ENCODE measurements at places on chromosomes 11 and 22.

DNA sequence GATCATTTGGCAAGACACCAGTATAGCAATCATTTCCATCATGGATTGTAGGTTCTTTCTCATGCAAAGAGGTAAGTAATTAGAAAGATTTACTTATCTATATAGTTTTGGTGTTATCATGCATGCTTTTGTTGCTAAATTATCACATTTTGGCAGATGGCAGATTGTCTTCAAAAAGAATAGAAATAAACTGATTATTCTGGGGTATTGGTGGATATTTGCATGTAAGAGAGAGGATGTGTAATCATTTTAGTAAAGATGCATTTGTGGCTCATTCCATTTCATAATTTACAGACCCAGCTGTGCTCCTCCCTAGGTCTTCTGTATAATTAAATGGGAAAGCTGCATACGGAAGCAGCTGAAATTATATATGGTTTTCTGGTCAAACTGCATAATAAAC is 875.7 kb upstream of the ANO3 start:
- no peak for DNase-seq

GRCh38 chr22:38215156-38216038 is 13.6 kb downstream of the MAFF start:
- no peak for DNase-seq

GRCh38 chr11:95829580-95830259 is 39.4 kb downstream of the CEP57 start:
- no peak for DNase-seq

DNA sequence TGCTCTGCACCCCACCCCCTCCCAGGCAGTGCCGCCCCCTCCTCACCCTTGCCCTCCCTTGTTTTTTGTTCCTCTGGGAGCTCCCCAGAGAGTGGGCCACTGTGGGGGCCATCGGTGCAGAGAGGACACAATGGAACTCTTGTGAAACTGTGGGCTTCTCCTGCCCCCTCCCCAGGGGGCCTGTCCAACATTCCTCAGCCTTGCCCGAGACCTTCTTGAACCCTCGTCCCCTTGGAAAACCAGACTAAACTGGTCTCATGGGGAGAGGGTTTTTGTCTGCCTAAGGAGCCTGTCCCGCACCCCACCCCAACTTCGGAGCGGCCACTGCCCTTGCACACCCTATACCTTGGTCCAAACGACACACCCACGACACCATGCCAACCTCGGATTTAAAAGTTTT is 72.2 kb downstream of the TSPAN18 start:
- no peak for DNase-seq

GRCh38 chr22:32747588-32747987 is 53.9 kb upstream of the TIMP3 start:
- no peak for DNase-seq

DNA sequence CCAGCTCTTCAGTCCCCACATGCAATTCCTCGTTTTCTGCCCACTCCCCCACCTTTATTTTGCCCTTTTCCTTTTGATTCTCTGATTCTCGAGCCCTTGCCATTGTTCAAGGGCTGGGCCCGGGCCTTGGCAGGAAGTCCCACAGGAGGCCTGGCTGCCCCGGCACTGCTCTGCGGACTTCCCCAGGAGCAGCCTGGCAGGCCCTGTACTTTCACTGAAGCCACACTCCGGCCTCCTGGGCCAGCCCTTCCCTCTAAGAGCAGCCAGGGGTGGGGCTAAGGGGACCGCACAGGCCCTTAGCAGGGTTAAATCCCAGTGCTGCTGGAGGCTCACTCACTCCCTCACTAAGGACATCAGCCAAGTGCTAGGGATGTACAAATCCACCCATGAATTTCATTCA is 4.1 kb downstream of the LRRC32 start:
- DNase-seq: no peak

- no peak for DNase-seq
Observed at GRCh38 chr11:128187835-128188234, 399.5 kb downstream of the ETS1 start.

DNA sequence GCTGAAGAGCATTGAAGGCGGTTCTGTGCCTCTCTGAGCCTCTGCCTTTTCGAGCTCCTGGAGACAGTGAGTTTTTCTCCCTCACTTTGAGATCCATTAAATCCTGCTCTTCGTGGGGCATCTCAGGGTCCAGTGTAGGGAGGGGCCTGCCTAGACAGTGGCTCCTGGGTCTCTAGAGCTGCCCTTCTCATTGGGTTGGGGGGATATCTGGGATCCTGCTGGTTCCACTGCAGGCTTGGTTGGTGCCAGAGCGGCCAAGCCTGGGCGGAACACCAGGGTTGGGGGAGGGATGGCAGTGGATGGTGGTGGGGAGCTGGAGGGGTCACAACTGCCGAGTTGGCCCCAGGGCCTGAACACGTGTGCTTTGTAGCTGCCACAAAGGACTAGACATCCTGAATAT is 52.2 kb upstream of the CARS1 start:
- DNase-seq: no peak

- no peak for DNase-seq
Observed at GRCh38 chr11:83042964-83043711, 28.6 kb downstream of the RAB30 start.

- DNase-seq: no peak
Observed at GRCh38 chr11:120441592-120441991, 70.0 kb upstream of the GRIK4 start.

DNA sequence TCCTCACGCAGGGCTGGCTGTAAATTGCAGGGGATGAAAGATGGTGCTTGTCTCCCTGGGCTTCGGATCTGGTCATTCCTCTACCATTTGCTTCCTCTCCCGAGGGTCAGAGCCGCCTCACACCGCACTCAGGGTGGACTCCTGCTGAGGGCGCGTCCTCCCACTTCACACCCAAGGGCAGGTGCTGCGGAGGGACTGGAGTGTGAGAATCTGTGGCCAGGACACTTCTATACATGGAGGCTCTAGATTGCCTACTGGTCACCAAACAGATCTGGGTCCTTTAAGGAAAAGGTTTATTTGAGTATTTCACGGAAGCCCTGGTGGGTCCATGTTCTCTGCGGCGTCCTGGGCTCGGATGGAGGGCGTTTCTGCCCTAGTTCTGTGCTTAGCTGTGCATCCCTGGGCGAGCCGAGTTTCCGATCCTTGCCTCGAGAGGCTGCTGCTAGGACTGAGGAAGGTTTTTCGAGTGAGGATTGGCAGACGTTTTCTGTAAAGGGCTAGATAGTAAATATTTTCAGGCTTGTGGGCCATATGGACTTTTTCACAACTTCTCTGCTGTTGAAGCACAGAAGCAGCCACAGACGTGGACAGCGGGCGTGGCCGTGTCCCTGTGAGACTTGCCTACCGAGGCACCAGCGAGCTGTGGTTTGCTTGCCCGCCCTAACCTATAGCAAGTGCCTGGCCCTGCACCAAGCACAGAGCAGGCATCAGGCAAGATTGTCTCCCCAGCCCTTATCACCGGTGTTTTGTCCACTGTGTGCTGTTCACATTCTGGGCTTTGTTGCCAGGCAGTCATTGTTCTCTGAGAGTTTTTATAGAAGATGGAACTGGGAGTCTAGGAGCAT is 279.0 kb downstream of the TBC1D22A start:
- DNase-seq: no peak

DNA sequence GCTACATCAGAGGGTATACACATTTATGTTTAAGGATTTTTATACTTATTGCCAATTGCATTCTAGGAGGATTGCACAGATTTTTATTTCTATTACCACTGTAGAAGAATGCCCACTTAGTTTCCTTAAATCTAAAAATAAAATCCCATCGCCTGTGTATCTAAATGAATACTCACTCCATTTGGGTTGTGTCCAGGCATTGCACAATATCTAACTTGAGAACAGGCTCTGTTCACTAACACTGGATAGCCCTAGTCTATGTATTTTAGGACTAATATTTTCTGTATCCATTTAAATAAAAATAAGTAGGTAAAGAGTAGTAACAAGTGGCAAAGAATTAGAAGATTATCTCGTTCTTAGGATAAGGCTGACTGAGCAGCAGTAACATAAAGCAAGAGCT is 4.1 kb downstream of the C11orf52 start:
- DNase-seq: peak; percentile 40

DNA sequence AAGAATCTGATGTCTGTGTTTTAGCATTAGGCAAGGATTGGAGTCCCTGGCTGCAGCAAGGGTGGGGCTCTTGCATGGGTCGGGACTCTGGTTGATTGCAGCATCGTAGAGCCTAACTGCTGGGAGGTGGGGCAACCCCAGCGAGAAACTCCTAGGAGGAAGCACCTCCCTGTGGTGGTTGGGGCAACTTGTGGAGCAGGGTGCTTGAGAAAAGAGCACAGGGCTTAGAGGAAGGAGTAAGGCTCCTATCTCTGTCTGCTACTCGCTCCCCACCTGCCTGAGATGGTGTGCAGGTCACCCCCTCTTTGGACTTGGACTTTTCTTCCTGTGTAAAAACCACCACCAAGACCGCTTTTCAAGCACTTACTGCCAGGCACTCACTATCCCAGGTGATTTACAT is 15.6 kb downstream of the SREBF2 start:
- no peak for DNase-seq

All from kidney glomerular epithelial cell (primary cell).